Anterior cingulate cortex (tissue), 58 donors: ENCODE measurements at places on chromosomes 2 and 18.

DNA sequence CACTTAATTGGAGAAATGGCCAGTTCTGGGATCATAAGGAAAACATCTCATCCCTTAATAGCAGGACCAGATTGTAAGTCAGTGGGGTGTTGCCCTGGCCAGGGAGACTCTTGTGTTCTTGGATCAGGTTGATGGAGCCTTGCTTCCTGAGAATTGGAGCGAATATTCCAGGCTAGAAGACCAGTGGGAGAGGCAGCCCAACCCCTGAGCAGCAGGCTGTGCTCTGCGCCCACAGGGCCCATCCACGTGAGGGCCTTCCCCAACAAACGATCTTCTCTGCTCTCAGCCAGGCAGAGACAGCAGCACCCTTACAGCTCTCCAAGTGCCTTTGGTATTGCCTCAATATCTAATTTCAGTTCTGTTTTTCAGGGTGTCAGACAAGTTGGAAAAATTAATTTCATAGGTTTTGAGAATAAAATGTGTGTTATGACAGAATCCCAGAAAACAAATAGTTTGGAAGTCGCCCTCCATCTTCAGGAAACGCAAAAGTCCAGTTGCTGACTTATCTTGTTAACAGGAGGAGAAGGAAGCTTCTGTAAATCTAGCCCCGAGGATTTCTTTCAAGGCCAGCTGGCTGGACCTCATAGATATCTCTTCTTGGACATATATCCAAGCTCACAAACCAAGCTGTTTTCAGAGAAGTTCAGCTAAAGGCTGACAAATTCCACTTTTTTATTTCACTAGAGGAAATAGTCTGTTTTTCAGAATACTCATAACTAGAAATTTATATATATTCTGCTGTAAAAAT, 105.5 kb downstream of the COPS8 start:
- DNase-seq, result no peak

GRCh38 chr2:84816426-84817026, 64.4 kb downstream of the TRABD2A start:
- no peak for DNase-seq

DNA sequence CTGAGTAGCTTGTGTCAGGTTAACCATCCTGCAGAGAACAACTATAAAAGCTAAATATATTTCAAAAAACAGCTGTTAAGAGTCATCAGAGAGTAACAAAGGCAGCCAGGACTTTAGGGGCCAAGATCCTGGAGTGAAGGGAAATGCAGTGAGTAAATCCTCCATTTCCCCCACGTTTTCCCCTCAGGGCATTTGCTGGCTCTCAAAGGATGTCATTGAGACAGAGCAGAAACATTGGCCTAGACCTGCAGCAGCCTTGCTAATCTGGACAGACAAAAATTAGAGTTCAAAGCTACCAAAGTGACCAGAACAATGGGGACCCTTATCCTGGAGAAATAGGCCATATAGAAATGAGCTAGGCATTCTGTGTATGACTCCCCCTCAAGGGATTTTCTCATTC, 21.1 kb upstream of the KLHL29 start:
- DNase-seq, result no peak

- DNase-seq, result no peak
Measured at GRCh38 chr2:180219491-180219890, 212.4 kb upstream of the CWC22 start.

- peak; percentile 85 for DNase-seq
Measured at GRCh38 chr2:55268907-55269644, at the start of gene MTIF2. MTIF2 (minus strand) TSS chr2:55269231; CDS start chr2:55263858, 5,373 bp downstream.
